ENCODE measurements at places on chromosomes 4 and X.

DNA sequence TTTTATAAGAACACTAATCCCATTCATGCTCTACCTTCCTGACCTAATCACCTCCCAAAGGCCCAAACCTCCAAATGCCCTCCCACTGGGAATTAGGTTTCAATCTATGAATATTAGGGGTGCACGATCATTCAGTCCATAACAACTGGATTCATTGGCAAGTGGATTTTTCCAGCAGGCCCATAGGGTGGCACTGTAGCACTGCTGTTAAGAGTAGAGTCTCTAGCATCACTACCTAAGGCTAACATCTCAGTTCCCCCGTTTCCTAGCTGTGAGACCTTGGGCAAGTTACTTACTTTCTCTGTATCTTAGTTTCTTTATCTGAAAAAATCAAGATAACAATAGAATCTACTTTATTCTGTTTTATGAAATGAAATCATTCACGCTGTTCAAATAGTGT, 315.8 kb downstream of the STIM2 start:
- DNase-seq, result no peak

- DNase-seq, result no peak
Observed at GRCh38 chrX:83511208-83511607, 3.1 kb downstream of the POU3F4 start.

DNA sequence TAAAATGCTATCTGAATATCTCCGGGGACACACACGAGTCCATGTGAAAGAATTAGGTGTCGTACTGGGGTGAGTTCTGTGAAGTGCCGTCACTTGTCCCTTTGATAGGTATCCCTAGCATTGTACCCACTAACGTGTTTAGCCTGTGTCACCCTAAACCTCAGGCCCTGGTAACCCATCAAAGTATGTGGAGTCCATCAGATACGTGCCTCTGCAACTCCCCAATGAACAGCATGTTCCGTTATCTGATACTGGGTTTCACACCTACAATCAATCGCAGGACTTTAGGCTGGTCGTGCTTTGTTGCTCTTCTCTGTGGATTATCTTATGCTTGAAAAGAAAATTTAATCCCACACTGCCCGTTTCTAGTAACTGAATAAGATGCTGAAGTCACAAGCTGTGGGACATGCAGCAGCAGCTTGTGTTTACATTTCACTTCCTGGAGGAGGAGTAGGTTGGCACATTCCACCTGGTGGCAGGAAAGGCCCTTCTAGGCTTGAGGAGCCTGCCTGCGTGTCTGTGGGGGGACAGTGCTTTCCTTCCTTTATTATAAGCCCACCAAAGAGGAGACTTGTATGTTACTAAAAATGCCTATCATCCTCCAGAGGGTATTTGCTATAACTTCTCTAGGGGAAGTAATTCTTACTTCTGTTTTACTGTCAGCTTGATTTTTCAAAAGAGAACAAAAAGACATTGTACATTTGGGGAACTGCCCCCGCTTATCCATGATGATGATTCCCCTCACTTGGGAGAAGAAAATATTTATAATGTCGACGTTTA, 127.2 kb downstream of the FNIP2 start:
- DNase-seq, result no peak

DNA sequence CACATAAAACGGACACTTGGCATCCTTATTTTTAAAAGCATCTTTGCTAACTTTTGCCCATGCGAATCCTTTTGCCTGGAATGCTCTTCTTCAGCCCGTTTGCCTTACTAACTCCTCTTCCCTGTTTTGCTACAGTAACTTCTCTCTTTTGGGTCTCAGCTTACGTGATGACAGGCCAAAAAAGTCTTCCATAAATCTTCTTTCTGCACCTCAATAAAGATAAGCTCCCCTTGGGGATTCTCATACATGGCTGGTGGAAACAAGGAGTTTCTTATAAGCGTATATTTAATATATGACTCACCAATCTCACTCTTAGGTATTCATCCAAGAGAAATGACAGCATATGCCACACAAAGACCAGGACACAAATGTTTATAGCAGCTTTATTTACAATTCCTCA, 192.7 kb downstream of the RCHY1 start:
- DNase-seq, result no peak

- no peak for DNase-seq
Observed at GRCh38 chr4:168167714-168168284, 75.5 kb downstream of the ANXA10 start.

GRCh38 chr4:25813448-25814106, 49.2 kb downstream of the SEL1L3 start:
- no peak for DNase-seq

GRCh38 chrX:15680401-15680800, 15.8 kb upstream of the CLTRN start:
- no peak for DNase-seq

DNA sequence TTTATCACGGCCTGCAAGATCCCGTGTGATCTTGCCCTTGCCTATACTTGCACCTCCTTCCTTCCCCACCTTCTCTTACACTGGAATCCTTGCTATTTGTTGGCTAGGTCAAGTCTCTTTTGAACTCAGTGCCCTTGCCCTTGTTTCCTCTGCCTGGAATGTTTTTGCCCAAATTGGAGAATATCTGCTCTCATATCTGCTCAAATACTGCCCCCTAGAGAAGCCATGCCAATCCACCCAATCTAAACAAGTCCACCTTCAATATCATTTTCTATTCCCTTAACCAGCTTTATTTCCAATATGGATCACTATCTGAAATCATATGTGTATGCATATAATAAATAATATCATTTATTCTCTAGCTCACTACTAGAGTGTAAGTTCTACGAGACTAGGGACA, 1044.2 kb upstream of the FTHL17 start:
- DNase-seq, result no peak

GRCh38 chr4:1871471-1872021, 353 bp downstream of the NSD2 start:
- peak; percentile 32 for DNase-seq

DNA sequence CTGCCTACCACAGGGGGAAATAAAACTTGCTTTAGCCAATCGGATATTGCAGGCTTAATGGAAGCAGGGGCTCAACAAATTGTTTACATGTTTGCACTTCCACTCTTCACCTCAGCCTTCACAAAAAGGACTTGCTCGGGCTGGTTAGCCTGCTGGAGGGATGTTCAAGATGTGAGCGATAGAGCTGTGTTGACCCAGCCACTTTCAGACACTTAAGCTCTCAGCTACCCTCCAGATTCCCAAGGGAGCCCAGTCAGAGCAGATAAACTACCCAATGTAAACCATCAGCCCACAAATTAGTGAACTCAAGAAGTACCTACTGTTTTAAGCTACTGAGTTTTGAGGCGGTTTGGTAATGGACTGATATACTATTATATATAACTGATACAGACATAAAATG, 508.4 kb upstream of the FTHL17 start:
- no peak for DNase-seq

DNA sequence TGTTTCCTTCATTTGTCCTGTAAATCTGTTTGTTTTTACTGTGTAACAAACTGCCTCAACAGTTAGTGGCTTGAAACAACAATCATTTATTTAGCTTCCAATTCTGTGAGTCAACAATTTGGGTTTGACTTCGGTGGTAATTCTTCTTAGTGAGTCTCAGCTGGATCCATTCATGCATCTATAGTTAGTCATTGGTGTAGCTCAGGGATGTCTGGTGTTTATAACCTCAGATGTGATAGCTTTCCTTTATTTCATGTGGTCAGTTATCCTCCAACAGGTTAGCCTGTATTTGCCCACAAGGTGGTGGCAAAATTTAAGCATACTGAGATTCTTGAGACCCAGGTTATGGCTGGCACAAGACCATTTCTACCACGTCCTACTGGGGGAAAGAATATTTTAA, 1267.2 kb downstream of the RAPGEF2 start:
- no peak for DNase-seq

GRCh38 chrX:40074080-40074958, 23.4 kb downstream of the BCOR start:
- DNase-seq, result no peak

GRCh38 chr4:155249016-155249566, 40.7 kb downstream of the NPY2R start:
- no peak for DNase-seq

DNA sequence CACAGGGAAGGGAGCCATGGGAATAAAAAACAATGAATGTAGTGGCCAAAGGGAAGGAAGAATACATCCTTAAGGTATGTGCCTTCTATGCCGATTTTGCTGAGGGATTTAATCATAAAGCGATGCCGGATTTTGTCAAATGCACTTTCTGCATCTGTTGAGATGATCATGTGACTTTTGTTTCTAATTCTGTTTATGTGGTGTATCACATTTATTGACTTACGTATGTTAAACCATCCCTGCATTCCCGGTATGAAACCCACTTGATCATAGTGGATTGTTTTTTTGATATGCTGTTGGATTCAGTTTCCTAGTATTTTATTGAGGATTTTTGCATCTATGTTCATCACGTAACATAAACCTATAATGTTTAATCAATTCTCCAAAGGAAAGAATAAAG, 60.0 kb downstream of the SSX7 start:
- DNase-seq, result no peak

DNA sequence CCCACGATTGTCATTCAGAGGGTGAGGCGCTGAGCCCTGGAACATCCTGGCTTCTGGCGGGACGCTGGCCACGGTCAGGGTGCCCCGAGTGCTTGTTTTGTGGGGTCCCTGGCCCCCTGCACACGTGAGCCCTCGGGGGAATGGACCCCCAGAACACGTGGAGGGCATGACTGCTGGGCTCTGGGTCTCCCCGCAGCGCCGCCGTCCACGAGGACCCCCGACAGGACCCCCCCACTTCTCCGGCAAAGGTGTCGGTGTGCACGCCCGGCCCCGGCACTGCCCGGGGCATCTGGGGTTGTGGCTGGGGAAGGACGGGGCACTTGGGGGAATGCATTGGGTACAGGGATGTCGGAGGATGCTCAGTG, 13.9 kb upstream of the GTPBP6 start:
- no peak for DNase-seq

- DNase-seq, result no peak
Observed at GRCh38 chr4:55069248-55069647, 56.1 kb downstream of the KDR start.

DNA sequence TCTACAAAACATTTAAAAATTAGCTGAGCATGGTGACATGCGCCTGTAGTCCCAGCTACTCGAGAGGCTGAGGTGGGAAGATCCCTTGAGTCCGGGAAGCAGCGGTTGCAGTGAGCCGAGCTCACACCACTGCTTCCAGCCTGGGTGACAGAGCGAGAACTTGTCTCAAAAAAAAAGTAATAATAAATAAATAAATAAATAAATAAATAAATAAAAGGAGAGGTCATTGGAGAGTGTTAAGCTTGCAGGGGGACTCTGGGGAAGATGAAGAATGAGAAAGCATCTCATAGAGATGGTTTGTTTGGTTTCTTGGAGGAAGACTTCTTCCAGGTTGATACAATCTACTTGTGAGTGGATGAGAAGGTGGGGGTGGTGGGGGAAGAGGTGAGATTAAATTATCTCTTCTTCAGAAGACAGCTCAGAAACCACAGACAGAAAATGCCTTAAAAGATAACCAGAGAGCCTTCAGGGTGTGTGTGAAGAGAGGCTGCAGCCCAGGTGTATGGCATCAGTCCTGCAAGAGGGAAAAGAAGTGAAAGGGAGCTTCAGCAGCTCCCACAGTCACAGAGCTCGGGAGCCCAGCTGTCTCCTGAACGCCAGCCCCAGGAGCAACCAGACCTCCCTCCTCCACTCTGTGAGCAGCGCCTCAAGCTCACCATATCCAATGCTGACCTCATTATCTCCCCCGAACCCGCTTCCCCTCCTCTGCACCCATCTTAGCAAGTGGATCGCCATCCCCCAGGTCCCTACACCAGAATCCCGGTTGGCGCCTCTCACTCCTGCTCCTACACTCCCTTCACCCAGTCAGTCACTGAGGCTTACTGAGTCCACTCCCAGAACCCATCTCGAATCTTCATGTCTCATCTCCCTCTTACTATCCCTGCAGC, 48.2 kb downstream of the RBM47 start:
- no peak for DNase-seq

- no peak for DNase-seq
Observed at GRCh38 chrX:113892401-113892800, 691.5 kb upstream of the HTR2C start.

- no peak for DNase-seq
Observed at GRCh38 chr4:140158365-140159030, 4.5 kb upstream of the MAML3 start.

DNA sequence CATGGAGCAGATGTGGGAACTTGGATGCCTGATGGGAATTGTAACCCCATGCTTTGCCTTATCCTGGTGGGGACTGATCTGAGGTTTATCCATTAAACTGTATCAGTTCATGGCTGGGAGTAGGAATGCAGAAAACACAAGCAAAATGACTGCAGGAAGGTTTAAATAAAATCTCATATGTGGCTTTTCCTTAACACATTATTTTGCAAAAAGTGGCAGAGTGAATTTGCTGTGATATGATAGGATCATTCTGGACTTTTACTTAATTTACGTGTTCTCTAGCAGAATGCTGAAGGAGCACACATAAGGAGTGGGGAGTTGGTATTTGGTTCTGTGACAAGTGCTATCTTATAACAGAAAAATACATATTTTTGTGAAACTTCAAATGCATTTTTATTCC, 34.8 kb downstream of the REPS2 start:
- no peak for DNase-seq

DNA sequence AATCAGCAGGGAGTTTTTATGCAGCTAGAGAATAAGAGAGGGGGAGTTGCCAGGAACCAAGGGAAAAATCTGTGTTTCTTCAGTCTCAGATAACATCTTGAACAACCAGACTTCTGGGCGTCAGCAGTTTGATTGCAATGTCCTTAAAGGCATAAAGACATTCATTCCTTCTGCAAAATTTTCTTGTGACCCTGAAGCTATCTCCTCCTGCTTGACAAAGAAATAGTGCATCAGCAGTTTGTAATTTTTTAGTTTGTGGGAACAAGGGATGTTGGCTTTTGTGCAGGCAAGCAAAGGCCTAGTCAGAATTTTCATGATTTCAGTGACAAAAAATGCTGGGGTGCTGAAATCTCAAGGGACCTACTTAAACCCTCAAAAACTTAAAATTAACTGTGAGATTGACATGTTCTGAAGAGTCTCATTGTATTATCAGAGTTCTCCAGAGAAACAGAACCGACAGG, 125.8 kb upstream of the UNC5C start:
- no peak for DNase-seq

DNA sequence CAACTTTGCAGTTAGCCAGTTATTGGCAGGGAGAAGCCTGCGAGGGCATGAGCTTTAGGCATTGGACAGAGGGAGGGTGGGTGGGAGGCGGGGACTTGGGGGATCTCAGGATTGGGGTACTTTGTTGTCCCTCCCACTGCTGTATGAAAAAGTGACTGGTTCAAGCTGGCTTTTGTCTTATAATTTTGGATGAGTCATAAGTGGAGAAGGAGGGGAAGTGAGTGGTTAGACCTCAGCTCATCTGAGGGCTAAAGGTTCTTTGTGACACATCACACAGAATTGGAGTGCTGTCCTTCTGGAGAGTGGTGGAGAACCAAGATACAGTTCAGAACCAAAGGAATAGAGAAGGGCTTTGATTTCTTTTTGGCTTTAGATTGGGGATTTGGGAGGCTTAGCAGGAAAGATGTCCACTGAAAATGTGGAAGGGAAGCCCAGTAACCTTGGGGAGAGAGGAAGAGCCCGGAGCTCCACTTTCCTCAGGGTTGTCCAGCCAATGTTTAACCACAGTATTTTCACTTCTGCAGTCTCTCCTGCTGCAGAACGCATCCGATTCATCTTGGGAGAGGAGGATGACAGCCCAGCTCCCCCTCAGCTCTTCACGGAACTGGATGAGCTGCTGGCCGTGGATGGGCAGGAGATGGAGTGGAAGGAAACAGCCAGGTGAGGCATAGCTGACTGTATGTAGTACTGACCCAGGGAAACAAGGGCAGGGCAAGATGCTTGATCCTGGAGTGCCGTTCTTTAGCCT, at the start of gene SLC4A4:
SLC4A4 (plus strand) TSS at position 175 of the 748 bp plus-strand sequence.
- DNase-seq, result peak; percentile 50

GRCh38 chr4:42151568-42152506, 618 bp downstream of the BEND4 start:
- DNase-seq, result peak; percentile 15
